ENCODE measurements at places on chromosomes 16 and 17.
A peak's percentile ranks its signal among the peaks of the same experiment; 100 is the strongest.

GRCh38 chr17:38428643-38429371 is 543 bp downstream of the ARHGAP23 start:
- DNase-seq: no peak

- DNase-seq: no peak
These were observed 69.8 kb upstream of the PLCG2 start for GRCh38 chr16:81709016-81709900.

DNA sequence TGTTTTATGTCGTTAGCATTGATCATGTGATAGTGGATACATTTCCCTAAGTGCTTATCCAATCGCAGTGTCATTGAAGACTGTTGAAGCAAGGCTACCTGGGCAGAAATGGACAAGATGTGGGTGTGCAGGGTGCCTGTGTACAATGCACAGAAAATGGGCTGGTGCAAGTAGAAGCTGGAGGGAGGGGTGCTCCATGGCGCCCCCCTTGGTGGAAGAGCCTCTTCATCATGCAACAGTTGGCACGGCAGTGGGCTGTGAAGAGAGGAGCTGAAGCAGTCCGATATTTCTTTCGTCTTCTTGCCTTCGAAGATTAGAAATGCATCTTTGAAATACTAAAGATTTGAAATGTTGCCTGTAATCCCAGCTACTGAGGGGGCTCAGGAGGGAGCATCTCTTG is 100.5 kb downstream of the PLCG2 start:
- no peak for DNase-seq

DNA sequence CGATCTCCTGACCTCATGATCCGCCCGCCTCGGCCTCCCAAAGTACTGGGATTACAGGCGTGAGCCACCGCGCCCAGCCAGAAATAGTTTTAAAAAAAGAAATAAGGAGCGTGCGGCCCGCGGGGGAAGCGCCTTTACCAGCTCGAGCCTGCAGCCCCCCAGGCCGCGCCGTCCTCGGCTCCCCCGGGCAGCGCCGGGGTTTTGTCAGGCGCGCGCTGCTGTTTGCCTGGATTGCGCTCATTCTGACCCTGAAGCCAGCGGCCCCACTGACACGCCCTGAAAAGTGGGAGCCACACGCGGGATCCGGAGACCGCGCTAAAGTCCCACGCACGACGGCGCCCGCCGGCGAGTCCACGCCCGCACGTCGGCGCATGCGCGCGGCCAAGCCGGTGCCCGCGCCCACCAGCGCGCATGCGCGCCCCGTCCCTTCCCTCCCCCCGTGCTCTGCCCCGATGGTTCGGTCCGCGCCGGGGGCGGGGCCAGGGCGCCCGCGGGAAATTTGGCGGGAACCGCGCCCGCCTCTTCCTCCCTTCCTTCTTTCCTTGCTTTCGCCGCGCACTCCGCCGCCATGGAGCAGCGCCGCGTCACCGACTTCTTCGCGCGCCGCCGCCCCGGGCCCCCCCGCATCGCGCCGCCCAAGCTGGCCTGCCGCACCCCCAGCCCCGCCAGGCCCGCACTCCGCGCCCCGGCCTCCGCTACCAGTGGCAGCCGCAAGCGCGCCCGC is at the start of gene CDT1:
TSS of gene CDT1 (plus strand) at position 526 of the 724 bp plus-strand sequence. CDS start at position 569, 43 bp downstream.
- peak; percentile 65 for DNase-seq

- no peak for DNase-seq
These were observed 17.9 kb downstream of the ACSM3 start for GRCh38 chr16:20781697-20782096.

DNA sequence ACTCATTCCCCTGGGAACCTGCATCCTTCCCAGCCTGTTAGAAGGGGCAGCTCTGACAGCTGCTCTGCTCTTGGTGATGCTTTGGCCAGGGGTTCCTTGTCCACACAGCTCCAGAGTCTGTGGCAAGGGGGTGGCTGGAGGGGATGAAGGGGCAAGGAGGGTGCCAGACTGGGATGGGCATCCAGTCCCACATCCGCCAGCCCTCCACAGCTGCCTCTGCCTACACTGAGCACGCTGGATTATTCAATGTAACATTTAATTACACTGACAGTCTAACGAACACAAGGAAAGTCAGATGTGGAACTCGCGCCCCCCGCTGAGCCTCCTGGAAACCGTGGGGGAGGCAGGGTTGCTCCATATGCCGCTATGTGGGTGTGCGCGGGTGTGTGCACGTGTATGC is 101.1 kb downstream of the C16orf78 start:
- DNase-seq: no peak
